Left lobe of liver (tissue), 2 donors: ENCODE measurements at places on chromosomes 12 and 14.

DNA sequence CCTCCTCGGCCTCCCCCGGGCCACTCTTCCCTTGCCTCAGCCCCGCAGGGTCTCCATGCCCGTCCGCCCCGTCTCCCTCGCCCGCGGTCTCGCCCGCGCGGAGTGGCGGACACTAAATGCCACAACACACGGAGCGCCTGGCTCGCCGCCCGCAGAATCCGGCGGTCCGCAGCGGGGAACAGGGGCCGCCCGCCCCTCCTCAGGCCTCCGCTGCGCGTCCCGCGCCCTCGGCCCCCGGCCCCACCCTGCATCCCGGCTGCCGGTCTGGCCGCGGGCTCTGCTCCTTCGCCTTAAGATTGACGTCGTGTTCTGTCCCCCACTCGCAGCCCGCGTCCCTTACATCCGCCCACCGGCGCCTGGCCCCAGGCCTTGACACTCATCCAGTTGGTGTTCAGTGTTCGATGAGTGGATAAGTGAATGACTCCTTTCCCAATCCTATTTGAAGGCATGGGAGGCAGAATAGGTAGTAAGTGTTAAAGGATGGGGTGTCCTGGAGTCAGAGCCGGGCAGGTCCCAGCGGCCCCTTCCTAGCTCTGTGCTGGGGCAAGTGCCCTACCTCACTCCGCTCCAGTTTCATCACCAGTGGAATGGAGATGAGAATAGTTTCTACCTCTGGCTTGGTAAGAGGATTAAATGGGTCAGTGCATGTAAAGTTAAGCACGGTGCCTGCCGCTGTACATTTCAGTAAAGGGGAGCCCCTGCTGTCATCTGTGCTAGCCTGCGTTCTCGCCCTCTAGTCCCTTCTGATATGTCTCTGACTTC is 622 bp downstream of the TECPR2 start:
- no peak for DNase-seq

- peak; percentile 96 for DNase-seq
These were observed at the start of gene C12orf76 for GRCh38 chr12:110048242-110049027. TSS of gene C12orf76 (minus strand) at chr12:110048522. CDS start at chr12:110048495, 27 bp downstream.

- no peak for DNase-seq
These were observed 69.1 kb downstream of the VEZT start for GRCh38 chr12:95286713-95287112.

- DNase-seq: no peak
These were observed 190.4 kb upstream of the FAR2 start for GRCh38 chr12:28958553-28959195.

- no peak for DNase-seq
These were observed 6.4 kb downstream of the RAD52 start for GRCh38 chr12:943051-943450.

DNA sequence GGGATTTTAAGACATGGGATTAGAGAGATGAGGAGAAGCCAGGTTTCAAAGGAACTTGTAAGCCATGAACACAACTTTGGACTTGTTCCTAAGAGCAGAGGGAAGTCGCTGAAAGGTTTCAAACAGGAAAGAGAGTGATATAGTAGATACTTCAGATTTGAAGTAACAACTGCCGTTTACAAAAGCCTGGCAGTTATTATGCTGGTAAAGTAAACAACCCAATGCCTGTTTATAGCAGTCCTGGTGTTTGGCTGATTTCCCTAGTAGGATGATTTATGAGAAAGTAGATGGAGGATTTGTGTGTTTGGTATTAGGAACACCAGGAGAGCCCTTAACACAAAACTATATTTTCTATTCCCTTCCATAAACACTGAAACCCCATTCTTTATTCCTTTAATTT is 285.7 kb downstream of the RMST start:
- no peak for DNase-seq

GRCh38 chr14:67695394-67695949 is at the start of gene RDH11:
TSS of gene RDH11 (minus strand) at chr14:67695764. CDS start at chr14:67695703, 61 bp downstream.
- peak; percentile 88 for DNase-seq

DNA sequence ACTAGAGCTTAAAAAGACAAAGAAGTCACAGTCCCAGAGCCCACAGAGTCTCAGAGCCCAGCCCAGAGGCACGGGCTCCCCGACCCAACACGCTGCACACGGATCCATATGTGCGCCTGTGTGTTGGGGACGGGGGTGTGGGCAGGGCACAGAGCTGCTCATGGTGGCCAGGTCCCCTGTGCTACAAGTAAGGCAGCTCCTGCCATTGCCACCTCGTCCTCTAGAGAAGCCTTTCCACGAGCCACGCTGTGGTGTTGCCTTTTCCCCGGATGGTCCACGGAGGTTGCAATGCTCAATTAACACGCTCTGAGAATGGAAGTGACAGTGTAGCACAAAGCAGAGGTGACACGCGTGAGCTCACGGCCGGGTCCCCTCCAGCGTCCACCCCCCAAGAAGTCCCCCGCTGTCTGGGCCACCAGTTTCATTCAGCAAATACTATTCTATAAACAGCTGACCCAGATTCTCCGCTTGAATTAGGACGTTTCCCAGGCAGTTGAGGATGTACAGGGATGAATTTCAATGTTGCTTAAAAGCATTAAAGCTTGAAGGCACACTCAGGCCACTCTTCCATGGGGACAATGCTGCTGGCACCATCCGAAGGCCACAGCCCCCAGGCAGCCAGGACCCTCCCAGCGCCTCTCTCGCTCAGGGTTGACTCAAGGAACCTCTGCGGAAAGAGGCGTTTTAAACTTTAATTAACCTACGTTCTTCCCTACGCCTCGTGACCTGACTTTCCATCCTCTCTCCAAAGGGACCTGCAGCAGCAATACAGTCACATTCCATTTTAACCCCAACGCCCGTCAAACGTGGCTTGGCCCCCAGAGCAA is 22.7 kb upstream of the EIF5 start:
- DNase-seq: no peak

DNA sequence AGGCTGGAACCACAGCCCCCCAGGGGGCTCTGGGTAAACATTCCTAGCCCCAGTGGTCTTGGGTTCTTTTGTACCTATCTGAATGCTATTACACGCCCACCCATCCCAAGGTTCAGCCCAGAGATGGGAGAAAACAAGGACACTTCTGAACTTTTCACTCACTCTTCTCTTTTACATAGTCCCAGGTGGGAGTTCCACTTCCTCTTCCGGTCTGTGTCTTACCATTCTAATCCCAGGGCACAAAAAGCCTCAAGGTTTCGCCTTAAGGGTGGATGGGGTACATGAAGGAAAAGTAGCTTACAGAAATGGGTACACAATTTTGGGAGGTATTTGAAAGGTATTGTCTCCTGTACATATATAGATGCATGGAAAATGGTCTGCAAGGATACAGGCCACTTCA is 79.0 kb downstream of the TMEM30B start:
- DNase-seq: no peak

DNA sequence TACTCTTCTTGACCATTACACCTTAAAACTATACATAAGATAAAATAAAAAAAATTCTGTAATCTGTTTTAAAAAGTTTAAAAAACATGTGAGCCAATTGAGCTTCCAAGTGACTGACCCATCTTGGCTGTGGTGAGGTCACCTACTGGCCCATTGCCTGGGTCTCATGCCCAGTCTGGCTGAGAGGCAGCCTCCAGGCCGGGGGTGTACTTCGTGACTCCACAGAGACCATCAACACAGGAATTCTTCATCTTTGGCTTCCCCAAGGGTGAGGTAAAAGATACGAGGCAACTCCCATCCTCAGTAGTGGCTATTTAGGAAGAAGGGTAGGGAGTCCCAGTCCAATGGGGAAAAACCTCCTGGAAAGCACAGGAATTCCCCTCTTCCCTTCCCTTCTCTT is 113.2 kb downstream of the APAF1 start:
- no peak for DNase-seq
